ENCODE measurements at places on chromosomes 1 and 21.

DNA sequence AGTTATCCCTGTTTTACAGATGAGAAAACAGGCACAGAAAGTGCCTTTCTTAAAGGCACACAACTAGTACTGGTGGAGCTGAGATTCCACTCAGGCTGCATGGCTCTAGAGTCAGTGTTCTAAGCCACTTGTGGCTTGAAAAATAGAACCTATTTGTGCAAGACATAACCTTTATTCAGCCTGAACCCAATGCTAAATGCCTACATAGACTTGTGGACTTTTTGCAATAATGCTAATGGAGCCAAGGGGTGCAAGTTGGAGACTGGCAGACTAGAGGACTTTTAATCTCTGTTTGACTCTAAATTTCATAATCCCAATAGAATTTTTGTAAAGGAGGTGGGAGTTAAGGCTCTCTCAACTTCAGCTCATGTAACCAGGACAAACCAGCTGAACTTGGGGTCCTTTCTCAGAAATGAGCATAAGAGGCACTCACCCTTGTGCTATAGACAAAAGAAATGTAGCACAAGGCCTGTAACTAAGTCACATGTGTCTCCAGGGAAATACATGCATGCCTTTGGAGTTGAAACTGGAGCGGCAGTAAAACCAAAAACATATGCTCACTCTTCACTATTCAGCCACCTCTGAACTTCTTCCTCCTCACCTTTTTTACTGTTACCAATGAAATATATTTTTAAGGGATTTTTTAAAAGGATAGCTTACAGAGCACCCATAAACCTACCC is 43.0 kb upstream of the AK4 start:
- DNase-seq, result no peak

GRCh38 chr21:25776440-25776839 is 41.7 kb downstream of the GABPA start:
- no peak for DNase-seq

DNA sequence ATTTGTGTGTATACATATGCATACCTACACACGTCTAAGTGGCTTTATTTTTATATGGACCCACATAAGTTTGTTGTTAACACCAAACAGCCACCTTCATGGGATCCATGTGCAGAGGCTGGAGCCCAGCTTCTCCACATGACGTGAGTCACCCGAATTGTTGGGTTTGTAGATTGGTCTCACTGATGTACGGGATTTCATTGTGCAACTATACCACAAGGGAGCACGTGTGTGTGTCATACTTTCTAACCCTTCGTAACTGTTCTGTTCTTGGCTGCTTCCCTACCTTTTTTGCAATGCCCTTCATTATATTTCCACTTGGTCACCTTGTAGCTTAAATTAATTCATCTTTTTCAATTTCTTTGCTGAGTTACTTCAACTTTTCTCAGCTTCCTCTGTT is 21.0 kb downstream of the SPRTN start:
- no peak for DNase-seq

- no peak for DNase-seq
Observed at GRCh38 chr1:58620926-58621325, 43.9 kb upstream of the TACSTD2 start.

DNA sequence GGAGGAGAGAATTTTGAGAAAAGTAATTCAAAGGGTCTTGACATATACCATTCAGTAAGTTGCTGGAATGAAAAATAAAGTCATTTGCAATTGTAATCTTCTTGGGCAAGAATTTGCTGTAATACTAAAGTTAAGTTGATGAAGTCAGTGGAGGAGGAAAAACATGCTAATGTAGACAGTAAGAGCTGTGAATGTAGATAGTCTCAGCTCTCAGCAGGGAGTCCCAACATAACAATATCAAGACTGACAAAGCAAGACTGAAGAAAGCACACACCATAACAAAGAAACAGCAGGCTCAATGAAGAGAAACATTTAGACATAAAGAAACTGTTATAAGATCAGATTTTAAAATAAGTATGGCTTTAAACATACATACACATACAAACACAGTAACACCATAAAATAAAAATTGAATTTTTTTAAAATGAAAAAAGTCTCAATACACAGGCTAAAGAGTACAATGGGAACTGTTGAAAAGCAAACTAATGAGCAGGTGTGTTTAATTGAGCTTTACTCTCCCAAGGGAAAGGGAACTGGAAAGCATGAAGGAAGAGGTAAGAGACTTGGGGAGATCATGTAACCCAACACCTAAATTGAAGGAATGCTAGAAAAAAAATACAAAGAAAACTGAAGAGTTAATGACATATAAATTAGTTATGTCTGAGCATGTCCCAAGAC is 336.3 kb upstream of the NCAM2 start:
- DNase-seq, result no peak

- no peak for DNase-seq
Observed at GRCh38 chr1:157279138-157279801, 141.1 kb upstream of the ETV3 start.

Data from stimulated activated CD4-positive, alpha-beta T cell treated with anti-CD3 and anti-CD28 coated beads, Interleukin-4, amount 100 ng/mL, for 4 hours (primary cell).